ENCODE measurements at places on chromosomes 7 and 10.

DNA sequence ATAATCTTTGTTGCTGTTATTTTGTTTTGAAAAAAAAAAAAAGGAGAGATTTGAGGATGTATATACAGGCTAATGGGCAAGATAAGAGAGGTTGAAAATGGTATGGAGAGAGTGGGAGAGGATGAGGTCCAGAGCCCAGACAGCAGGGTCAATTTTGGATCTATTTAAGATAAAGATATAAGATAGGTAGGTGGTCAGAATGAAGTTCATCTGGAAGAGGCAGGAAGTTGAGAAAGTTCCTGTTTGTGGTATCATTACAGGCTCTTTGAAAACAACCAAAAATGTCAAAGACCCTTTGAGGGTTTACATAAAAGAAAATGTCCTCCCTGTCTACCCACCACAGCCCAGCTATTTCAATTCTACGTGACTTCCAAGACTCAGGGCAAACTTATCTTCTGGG, 7.5 kb downstream of the CEP41 start:
- no peak for DNase-seq

GRCh38 chr7:29342761-29343160, 148.2 kb downstream of the CHN2 start:
- DNase-seq = no peak

GRCh38 chr7:4998910-4999309, 39.9 kb upstream of the MMD2 start:
- no peak for DNase-seq

DNA sequence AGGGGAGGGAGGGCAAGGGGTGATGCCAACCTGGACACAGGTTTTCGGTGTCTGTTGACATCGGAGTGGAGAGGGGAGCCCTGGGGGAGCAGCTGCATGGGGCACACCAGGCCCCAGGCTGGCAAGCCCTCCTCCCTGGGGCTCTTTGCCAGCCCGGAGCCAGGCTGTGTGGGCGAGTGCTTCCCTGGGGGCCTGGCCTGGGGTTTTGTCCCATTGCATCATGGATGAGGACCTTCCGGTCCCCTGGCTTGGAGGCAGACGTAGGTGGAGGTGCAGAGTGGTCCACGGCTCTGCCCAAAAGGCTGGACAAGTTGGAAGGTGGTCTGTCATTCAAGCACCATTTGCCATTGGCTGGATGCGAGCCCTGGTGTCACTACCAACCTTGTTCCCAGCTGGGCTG, 34.8 kb downstream of the ZMIZ1 start:
- no peak for DNase-seq

DNA sequence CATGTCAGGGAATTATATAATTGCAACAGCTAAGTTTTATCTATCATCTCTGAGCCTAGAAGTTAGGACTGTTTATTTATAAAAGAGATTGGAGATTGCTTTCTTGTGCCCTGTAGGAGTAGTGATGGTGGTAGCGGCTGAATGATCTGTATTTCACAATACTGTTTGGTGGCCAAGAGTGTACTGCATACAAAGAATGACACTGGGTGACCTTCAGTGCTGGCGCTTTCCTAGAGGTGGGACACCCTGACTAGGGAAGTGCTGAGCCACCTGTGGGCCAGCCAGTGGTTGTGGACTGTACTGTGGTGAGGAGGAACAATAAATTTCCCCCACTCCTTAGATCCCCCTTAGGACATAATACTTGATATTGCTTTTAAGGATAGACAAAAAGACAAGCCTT, 53.0 kb downstream of the COPG2 start:
- no peak for DNase-seq

GRCh38 chr7:157477550-157478212, 140.9 kb downstream of the DNAJB6 start:
- DNase-seq = no peak

DNA sequence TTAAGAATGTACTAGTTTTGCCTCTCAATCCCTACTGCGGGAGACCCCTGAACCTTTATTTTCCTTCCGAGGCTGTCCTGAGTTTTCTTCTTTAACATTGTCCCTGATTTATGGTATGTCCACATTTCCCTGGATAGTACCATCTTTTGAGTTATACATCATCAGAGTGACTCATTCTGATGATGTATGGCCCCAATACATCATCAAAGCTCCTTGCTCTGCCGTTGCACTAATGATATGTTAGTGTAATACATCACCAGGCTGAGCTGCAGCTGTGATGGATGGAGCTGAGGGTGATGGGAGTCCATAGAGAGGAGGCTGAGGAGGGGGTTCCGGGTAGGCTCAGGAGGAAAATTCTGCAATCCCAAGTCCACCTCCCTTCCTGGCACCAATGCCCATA, 986.5 kb downstream of the KCNMA1 start:
- no peak for DNase-seq

- no peak for DNase-seq
These were observed 116.2 kb downstream of the GLCCI1 start for GRCh38 chr7:8084836-8085235.

DNA sequence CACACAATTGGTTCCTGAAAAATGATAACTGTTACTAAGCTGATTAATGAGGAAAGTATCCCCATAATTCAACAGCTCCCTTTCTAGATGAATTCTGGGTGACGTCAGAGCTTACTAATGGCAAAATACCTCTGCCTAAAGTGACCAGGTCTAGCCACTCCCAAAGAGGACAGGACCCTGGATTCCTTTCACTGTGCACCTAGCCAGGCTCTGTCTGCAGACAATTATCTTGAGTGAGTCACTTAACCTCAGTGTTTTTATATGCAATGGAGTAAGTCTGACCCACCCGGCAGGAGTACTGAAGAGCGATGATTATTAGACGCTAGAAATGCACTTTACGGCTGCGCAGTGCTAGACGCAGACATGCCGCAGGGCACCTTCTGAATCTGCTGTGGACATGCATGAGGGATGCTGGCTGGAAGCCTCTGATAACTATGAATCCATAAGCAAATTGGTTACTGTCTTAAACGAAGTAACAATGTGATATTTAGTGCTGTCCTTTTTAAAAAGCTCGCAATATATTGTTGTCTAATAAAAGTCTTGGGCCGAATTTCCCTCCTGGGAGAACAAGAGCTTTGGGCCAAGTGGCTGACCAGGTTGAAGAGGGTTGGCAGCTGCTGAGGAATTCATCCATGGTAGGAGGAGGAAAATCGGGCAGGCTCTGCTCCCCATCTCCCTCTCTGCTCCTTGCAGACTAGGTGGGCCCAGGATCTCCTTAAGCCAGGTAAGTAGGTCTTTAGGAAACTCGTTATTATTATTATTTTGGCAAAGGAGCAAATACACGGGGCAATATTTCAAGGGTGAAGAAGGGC, 4.6 kb upstream of the INPP5A start:
- peak; percentile 92 for DNase-seq

DNA sequence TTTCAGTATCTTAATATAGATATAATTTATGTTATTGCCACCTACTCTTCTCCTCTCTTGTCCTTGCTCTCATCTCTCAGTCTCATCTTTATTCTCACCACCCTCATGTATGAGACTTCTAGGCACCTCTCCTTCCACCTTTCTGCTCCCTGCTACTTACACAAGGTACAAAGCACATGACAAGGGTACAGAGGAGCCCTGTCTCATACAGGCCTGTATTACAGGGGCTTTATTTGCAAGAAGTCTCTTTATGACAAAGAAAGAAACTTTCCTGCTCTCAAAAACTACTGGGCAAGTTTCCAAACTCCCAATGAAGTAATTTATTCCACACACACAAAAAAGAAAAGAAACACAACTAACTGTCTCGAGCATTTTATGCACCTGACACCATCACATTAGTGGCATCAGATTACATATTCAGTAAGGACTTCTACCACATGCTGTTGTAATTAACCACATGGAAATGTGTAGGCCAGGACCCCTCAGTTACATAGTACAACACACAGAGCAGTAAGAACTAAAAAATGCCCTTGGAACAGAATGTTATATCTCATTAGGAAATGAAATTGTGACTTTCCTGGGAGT, 253.1 kb downstream of the FZD1 start:
- DNase-seq = no peak

DNA sequence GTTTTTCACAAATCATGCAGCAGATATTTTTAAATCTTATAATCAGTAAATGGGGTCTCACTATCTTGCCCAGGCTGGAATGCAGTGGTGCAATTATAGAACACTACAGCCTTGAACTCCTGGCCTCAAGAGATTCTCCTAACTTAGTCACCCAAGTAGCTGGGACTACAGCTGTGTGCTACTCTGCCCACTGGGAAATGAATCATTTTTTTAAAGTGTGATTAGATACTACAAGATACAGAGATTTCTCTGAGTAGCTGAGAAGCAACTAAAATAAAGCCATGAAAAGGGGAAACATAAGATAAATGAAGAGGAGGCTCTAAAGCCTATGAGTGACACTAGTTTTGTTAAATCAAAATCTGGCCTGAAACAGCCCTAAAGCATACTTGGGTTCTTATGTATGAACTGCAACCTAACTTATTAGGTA, 119.7 kb downstream of the JMJD1C start:
- DNase-seq = peak; percentile 73

DNA sequence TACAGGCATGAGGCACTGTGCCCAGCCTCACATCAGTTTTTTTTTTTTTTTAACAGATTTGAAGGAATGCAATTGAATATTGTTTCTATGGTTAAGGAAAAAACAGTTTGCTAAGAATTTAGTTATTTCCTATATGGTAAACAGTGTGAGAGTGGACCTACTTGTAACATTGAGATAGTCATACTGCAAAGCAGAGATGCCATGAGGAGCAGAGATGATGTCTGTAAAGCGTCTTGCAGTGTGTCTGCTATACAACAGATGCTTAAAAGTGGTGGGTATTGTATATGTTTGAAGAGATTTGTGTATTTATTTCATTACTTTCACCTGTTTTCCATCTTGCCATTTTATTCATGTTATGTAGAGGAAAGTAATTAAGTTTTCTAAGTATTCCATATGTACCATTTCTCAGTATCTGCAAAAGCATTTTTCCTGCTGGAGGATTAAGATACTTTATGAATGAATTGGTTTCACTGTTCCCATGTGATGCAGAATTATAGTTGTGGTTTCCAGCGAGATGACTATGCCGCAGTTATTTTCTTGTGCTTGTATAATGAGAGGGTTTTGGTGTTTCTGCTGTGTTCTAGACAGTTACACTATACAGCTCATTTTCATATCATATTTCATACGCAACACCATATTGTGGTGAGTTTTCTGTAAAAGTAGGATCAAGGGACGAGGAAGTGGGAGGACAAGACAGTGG, 26.6 kb downstream of the TET1 start:
- no peak for DNase-seq

GRCh38 chr7:91191771-91192170, 72.5 kb upstream of the FZD1 start:
- no peak for DNase-seq

DNA sequence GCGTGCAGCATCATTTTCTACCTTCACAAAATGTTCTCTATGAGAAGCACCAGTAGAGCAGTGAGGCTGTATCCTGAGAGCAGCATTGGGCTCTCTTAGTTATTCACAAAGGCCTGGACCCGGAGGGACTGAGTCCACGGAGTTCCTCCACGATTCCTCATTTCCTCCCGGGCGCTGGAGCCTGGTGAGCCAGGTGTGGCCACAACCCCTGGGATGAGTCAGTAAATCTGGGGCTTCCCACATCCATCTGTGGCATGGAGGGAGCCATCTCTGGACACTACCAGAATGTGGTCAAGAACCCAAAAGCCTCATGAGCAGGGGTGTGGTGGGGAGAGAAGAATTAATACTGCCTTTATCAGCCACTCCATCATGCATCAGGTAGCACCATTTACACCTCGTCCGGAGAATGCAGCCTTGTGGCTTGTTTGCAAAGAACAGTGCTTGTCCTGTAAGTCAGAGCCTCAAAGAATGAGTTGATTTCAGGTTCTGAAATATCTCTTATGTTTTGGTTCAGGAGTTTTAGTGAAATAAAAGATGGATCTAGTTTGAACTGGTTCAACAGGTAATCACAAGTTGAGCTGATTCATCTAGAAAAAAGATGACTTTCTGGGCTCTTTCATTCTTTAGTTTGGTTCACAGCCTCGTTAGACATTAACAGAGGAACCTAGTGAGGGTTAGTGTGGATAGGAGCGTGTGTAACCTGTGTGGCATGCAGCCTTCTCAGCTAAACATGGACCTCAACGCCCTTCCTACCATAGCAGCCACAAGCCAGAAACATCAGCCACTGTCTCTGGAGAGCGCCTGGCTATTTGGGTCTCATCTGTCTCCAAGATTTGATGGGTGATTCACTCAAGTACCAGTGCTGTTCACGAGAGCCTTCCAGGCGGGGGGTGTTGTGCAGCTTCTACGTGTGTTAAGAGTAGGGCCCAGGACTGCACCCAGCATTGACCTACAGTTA, 95.2 kb downstream of the WDR37 start:
- no peak for DNase-seq

DNA sequence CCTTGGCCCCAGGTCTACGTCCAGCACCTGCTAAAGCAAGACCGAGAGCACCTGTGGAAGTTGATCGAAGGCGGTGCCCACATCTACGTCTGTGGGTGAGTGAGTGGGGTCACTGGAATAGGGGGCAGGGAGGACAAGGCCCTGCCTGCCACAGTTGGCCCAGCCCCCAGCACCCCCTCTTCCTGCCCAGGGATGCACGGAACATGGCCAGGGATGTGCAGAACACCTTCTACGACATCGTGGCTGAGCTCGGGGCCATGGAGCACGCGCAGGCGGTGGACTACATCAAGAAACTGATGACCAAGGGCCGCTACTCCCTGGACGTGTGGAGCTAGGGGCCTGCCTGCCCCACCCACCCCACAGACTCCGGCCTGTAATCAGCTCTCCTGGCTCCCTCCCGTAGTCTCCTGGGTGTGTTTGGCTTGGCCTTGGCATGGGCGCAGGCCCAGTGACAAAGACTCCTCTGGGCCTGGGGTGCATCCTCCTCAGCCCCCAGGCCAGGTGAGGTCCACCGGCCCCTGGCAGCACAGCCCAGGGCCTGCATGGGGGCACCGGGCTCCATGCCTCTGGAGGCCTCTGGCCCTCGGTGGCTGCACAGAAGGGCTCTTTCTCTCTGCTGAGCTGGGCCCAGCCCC, 8.1 kb downstream of the TMEM120A start:
- no peak for DNase-seq

DNA sequence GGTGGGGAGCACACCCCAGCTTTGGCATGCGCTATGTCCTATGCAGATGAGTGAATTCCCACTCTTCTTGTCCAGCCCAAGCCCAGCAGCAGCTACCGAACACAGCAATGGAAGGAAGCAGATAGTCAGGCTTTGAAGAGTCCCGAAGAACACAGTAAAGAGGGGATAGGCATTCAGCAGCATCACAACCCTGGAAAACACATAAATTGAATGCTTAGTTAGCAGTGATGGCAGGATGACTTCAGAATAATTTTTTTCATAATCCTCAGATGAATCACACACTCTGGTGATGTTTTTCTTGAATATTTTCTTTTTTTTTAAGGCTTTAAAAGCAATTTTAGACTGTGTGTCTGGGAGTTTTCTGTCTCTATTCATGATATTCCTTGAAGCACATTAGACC, 95.8 kb downstream of the CFAP58 start:
- peak; percentile 17 for DNase-seq

- no peak for DNase-seq
These were observed 104.8 kb upstream of the TMEM229A start for GRCh38 chr7:124137664-124138063.

DNA sequence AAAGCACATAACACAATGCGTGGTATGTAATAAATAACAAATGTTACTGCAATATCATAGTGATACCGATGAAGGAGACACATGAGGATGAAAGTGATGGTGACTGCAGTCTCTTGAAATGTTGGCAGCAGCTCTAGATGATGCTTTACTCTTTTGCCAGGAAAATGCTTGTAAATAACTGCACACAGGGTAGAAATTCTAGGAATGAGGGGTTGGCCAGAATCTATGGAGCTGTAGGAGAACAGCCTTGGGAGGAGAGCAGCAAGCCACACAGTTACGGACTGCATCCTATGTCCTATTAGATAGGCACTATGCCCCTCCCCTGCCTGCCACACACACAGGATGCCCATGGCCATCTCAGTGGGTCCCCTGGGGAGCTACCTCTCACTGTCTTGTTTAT, 97.6 kb upstream of the GSDME start:
- DNase-seq = no peak

All from brain microvascular endothelial cell (primary cell).